Body of pancreas (tissue), 4 donors: ENCODE measurements at places on chromosomes 4 and X. TPM values are rescaled to one million over a fixed set of nuclear protein-coding genes. Genes with fewer than 3 reads are reported as not detected.

STIM2 gene
- total RNA-seq, result 53.4 TPM

PABPC5 gene
- total RNA-seq, result 0.26 TPM

SPANXD gene
- total RNA-seq, result not detected

POU3F4 gene
- total RNA-seq, result not detected

MID1 gene
- total RNA-seq, result 4.9 TPM

GYG2 gene
- 6.0 TPM for total RNA-seq

TKTL1 gene
- not detected for total RNA-seq

PAGE4 gene
- not detected for total RNA-seq

TMEM187 gene
- total RNA-seq, result 10.9 TPM

PI4K2B gene
- total RNA-seq, result 16.3 TPM

SYTL5 gene
- total RNA-seq, result 7.3 TPM

BTC gene
- 3.6 TPM for total RNA-seq
